ENCODE measurements at places on chromosomes 2 and 18.

- peak; percentile 52 for DNase-seq
Observed at GRCh38 chr18:68735483-68736343, 20.8 kb upstream of the TMX3 start.

GRCh38 chr2:159249990-159250715, 36.4 kb downstream of the WDSUB1 start:
- no peak for DNase-seq

- DNase-seq: peak; percentile 25
Observed at GRCh38 chr2:176501617-176502016, 232.4 kb downstream of the MTX2 start.

GRCh38 chr2:229346816-229347540, 75.9 kb upstream of the PID1 start:
- no peak for DNase-seq

DNA sequence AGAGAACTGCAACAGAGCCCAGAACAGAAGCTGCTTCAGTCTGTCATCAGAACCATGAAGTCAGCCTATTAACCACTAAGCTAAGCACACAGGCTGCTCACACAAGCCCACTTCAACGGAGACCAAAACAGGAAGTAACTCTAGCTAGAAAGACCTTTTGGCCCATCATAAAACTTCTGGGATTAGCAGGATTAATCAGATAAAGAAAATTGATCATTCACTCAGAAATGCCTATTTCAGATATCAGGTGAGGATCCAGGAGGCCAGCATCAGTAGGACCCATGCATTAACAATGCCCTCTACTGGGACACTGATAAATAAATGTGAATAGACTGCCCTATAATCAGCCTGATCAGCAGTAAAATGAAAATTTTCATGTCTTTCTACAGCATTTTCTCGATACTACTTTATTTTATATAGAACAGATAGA, 101.4 kb downstream of the WDPCP start:
- DNase-seq: no peak

DNA sequence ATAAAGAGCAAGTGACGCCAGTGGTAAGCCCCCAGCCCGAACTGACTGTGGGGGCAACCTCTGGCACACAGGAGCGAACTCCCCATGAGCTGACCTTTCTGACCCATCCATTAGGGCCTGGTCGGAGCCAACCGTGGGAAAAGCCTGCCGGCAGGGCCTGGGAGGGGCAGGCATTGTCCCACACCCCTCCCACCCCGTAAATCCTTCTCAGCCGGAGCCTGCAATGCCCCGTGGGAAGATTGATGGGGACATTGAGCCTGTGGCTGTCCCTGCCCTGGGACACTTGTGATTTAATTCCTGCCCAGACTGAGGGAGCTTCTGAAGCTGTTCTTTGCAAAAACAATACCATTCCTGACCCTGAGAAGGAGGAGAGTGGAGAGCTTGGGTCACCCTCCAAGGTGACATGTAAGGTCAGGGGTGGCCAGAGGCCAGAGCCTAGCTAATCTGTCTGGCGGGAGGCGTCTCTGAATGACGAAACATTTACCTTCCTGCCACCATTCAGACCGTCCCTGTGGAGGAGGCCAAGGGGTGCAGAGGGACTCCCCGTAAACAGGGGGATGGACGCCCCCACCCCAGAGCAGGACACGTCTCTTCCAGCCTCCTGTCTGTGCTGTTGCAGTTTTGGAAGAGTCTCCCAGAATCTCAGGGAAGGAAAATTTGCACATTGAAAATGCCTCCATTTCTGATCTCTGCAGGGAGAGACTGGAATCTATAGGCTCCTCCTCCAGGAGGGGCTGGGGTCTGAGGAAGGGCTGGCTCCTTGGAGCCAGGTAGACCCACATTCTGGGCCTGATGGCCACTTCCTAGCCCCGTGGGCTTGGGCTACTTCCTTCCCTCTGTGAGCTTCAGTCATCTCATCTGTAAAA, 51.2 kb upstream of the HS6ST1 start:
- no peak for DNase-seq

- no peak for DNase-seq
Observed at GRCh38 chr18:25675123-25675850, 323.3 kb upstream of the ZNF521 start.

DNA sequence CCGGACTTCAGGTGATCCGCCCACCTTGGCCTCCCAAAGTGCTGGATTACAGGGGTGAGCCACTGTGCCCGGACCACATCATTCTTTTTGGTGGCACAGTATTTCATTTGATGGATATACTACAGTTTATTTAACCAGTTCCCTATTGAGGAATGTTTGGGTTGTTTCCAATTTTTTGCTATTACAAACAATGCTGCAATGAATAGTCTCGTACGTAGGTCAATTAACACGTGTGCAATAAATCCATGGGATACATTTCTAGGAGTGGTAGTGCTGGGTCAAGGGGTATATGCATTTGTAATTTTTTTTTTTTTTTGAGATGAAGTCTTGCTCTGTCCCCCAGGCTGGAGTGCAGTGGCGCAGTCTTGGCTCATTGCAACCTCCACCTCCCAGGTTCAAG, 28.4 kb upstream of the XPO1 start:
- no peak for DNase-seq

GRCh38 chr2:240347949-240348500, 87.4 kb upstream of the GPC1 start:
- DNase-seq: no peak

DNA sequence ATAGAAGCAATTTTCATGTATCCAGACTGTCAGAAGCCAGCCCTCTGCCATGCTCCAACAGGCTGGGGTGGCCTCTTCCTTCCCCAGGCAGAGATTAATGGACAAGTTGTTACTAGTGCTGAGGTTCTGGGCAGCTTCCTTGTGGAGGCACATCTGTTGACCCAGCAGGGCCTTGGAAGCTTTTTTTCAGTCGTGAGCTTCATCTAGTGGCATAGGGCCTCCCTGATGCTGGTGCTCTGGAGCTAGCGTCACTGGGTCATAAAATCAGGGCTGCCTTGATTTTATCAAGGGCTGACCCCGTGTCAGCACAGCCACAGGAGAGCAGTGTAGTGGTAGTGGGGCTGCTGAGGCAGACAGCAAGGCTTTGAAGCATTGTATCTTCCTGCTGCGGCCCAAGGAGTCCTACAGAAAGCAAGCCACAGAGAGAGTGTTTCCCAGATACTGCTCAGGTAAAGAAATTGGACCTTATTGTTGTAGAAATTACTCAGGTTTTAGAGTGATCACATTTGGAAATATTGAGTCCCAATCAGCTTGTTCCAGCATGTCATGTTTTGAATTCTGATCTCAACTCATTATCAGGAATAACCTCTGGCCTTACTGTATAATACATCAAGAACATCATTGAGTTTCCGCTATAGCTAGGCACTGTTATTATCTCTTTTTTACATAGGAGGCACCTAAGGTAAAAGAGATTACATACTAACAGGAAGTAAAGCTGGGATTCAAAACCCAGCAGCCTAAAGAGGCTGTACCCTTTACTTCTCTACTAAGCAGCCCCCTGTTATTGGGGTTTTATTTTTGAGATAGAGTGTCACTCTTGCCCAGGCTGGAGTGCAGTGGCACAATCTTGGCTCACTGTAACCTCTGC, 92.3 kb upstream of the ALPP start:
- no peak for DNase-seq

DNA sequence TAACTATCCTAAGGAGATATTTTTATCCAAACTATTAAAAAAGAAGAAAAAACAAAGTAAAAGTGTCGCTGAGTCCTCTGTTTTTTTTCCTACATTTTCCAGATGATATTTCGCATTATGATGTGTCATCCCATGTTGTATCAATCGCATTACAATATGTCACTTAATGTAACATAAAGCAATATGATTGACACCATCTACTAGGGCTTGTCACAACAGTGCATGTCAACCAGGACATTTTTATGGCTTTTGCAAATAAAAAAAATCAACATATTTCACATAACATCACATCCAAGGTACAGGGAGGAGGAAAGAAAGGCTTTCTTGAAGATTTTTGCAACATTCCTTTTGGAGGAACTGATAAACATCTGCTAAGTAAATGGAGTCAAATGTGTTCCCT, 308.9 kb downstream of the ETAA1 start:
- no peak for DNase-seq

GRCh38 chr18:21215490-21215889, 26.5 kb upstream of the GREB1L start:
- no peak for DNase-seq

DNA sequence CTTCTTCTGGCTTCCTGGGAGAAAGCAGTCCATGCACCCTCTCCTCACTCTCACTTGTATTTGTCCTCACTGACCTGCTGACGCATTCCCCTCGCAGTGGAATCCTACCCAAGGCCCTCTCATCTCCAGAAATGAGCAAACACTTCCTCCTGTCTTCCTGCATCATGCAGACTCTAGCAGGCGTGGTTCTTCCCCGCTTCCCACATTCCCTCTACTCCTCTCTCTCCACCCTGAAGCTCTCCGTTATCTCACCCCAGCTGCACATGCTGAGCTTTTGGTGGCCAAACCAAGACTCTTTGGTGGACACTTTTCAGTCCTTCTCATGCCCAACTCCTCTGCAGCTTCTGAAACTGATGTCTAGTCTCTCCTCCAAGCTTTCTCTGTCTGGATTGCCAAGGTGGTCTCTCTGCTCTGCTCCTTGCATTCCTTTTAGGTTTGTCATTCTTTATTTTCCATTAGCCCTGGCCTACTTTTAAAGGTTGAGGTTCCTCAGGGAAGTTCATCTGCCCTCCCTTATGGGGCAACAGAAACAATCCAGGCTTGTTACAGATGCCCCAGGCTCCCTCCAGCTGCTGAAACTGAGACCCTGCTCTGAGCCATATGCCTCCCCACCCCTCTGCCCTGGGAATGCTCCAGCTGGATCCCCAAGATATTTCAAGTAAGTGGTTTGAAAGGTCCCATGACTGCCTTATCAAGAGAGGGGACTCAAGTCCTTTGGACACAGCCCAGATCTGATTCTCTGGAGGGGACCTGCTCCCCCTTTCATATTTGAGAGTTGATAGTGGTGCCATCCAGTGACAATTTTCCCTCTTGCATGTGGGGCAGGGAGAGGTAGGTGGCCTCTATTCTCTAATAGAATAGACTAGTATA, 835 bp upstream of the IL18RAP start:
- DNase-seq: no peak

DNA sequence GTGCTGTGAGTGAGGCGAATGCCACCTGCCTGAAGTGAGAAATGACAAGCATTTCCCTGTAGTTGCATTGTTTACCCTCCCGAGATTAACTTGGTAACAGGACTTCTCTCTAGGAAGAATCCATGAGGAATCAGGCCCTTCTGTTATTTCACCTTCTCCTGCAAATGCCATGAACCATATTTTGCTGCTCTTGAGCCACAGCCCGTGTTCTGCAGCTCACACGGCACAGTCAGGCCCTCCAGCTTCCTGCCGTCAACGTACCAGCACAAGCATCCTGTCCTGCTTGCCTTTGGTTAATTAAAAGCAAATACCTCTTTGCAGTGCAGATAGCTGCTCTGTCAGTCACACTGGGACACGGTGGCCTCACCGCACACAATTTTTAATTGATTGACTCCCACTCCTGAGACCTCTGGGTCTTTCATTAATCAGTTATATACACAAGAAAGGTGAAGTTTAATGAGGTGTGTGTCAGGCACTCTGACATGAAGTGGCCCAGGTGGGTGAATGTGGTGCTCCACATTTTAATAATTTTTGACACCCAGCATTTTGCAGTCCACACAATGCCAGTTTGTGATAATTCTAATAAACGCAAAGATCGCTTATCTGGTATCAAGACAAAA, 95.3 kb upstream of the ASB18 start:
- DNase-seq: no peak

DNA sequence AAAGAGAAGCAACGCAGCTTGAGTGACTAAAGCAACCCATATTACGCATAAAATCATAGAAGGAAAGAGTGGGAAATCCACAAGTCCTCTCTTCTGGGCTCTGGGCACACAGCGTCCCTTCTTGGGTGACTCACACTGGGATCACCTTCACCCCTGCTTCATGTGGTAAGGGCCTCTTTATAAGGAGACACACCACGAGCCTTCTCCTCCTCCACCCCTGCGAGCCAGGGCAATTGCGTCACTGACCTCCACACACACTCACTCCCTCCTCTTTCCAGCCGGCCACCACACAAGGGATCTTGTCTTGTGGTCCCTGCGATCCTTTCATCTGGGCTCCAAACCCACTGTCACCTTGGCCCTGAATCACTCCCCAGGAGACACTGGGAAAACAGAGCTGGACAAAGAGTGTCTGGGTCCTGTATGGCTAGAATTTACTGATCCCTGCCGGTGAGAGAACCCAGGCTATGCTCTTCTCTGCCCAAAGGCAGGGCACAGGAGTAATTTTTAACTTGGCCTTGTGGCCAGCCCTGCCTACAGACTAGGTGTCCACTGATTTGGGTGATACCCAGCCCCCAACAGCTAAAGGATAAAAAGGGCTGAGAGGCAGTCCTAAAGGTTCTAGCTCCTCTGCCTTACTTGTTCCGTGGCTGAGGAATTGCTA, 35.3 kb downstream of the NHEJ1 start:
- DNase-seq: no peak

DNA sequence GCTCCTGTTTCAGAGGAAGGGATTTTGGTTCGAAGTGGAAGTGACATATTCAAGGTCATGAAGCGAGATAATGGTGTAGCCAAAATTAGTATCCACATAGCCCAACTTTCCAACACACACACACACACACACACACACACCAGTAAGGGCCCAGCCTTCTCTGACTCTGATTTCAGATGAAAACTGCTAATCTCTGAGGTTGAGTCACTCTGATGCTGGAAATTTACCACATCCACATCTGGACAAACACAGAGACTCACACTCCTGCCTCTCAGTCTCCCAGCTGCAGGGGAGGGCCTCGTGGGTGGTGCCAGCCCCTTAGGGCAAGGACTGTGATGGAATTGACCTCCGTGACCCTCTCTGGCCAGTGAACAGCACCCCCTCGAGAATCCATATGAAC, 29.0 kb upstream of the SLC35F6 start:
- no peak for DNase-seq

DNA sequence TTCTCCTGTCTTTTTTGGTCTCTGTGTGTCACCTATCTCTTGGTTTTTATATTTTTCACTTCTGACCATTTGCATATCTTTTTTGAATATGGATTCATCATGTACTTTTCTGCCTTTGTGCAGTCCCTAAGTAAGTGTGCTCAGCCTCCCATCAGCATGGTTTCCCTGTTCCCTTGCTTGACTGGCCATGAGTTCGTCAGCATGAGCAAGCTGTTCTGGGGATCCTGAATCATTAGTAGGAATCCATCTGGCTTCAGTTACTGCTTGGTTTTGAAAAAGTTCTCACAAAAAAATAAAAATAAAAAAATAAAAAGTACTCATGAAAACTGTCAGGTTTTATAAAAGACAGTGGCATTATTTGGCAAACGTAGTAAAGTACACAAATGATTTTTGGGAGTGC, 144.1 kb downstream of the NCOA1 start:
- no peak for DNase-seq

GRCh38 chr2:67798541-67799160, 264.2 kb downstream of the C1D start:
- no peak for DNase-seq
